ENCODE measurements at places on chromosomes 12 and 14. TPM values are rescaled to one million over a fixed set of nuclear protein-coding genes. Genes with fewer than 3 reads are reported as not detected.

Gene LGALS3
- total RNA-seq: 528 TPM

Gene FAM186B
- 0.65 TPM for total RNA-seq

Gene TNFRSF1A
- total RNA-seq: 165 TPM

- no peak for DNase-seq
Measured at GRCh38 chr14:58243790-58244555, 670 bp upstream of the PSMA3 start.

DNA sequence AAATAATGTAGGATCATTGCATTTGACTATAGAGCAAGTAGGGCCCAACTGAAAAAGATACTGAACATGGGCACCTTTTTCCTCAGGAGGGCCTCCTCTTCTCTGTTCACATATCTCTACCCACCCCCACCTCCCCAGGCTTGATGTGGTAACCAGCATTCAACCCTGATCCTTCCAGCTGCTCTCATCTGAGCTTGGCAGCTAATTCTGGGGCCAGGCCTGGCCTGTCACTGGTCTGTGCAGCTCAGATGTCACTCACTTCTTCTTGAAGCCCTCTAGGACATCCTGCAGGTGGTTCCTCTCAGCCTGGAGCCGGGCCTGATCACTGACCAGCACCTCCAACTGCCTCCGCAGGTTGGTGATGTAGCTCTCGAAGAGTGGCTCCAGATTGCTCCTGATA, 2.1 kb downstream of the KRT84 start:
- no peak for DNase-seq

- DNase-seq: no peak
Measured at GRCh38 chr14:66974397-66975025, 214.7 kb upstream of the GARIN2 start.

DNA sequence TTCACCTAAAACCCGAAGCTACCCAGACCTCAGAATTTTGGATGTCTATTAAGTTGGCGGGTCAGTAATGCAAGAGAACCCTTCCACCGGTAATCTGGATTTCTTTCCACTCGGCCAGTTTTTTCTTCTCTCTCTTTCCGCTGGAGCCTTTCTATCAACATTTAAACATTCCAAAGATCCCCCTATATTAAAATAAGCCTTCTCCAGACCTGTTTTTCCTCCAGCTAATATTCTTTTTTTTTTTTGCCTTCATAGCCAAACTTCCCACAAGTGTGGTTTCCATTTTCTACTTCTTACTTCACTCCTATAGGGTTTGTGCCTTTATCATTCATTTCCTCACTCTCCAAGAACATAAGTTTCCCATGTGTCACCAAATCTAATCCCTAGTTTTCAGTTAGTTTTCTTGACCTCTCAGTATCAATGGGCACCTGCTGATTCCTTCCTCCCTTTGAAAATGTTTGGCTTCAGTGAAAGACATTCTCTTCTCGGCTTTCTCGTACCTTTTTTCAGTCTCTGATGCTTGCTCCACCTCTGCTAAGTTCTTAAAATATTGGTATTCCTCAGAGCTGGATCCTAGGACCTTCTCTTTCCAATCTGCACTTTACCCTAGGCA, 583 bp upstream of the SDR39U1 start:
- DNase-seq: no peak

- DNase-seq: no peak
Measured at GRCh38 chr12:32586390-32586789, 92.7 kb upstream of the DNM1L start.

- DNase-seq: no peak
Measured at GRCh38 chr14:103916636-103917262, 11.5 kb upstream of the TDRD9 start.

Data from lower lobe of right lung (tissue), 2 donors.